ENCODE measurements at places on chromosomes 6 and 20. TPM values are rescaled to one million over a fixed set of nuclear protein-coding genes. Genes with fewer than 3 reads are reported as not detected.

The PSMF1 gene
- total RNA-seq: 71.8 TPM

The CCN5 gene
- total RNA-seq: not detected

The TAB2 gene
- total RNA-seq: 29.2 TPM

The SLC2A4RG gene
- 14.6 TPM for total RNA-seq

The IP6K3 gene
- total RNA-seq: not detected

The DUSP15 gene
- 1.9 TPM for total RNA-seq

The TINAG gene
- not detected for total RNA-seq

The OSER1 gene
- total RNA-seq: 49.1 TPM

The ERMARD gene
- total RNA-seq: 66.1 TPM

The SLCO4A1 gene
- total RNA-seq: 16.3 TPM

The PSMB9 gene
- 99.3 TPM for total RNA-seq

The FRMD1 gene
- not detected for total RNA-seq

The PRR18 gene
- not detected for total RNA-seq

The LY6G6F gene
- not detected for total RNA-seq

The E2F3 gene
- 5.6 TPM for total RNA-seq

The TREM1 gene
- not detected for total RNA-seq

The PLA2G7 gene
- total RNA-seq: not detected

The MROH8 gene
- total RNA-seq: 0.11 TPM

The TP53TG5 gene
- total RNA-seq: not detected

The STXBP5 gene
- 22.7 TPM for total RNA-seq

The TMEM242 gene
- total RNA-seq: 10.5 TPM

The DCDC2 gene
- 0.51 TPM for total RNA-seq

Measured in Daoy (cell line).